Astrocyte (in vitro differentiated cells and primary cell): ENCODE measurements at places on chromosomes 1 and 21. TPM values are rescaled to one million over a fixed set of nuclear protein-coding genes. Genes with fewer than 3 reads are reported as not detected.
A peak's percentile ranks its signal among the peaks of the same experiment; 100 is the strongest.

GRCh38 chr1:58119971-58120370 is 426.6 kb downstream of the OMA1 start:
- H3K36me3 ChIP-seq = no peaks in the 10 kb centered on the region
- H3K4me1 ChIP-seq = no peaks in the 10 kb centered on the region
- DNase-seq = no peak
- H3K27me3 ChIP-seq = no peaks in the 10 kb centered on the region
- no peak overlapping the region for H3K27ac ChIP-seq

FNDC10 gene
- total RNA-seq = 7.4 and 8.7 TPM in 2 replicates

GRCh38 chr1:9112961-9113880 is 15.7 kb downstream of the GPR157 start:
- H3K4me3 ChIP-seq = no peak overlapping the region
- no peaks in the 10 kb centered on the region for H3K36me3 ChIP-seq
- H3K4me1 ChIP-seq = no peaks in the 10 kb centered on the region
- no peak overlapping the region for H3K27ac ChIP-seq
- DNase-seq = no peak

DNA sequence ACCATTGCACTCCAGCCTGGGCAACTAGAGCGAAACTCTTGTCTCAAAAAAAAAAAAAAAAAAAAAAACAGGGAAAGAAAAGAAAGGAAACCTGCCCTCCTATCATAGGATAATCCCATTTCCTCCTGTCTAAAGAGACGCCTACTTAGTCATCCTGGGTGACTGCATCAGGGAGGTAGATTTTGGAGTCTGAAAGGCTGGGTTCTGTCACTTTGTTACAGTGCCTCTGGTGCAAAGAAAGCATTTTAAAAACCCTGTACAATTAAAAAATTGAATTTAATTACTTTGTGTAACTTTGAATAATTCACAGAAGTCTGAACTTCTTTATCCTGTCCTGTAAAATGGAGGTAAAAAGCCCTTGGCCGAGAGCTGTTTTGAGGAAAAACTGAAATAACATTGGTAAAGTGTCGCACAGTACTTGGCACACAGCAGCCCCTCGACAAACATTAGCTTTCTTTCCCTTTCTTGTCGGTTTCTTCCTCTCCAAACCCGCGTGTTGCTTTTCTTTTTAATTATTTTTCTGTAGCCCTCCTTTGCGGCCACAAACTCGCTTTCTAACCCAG is 657 bp upstream of the HDAC1 start:
- H3K4me1 ChIP-seq = peaks cover 6% of the 10 kb centered on the region
- peak overlapping the region; percentile 70 for H3K27ac ChIP-seq
- DNase-seq = peak; percentile 41
- H3K4me3 ChIP-seq = peak overlapping the region; percentile 91

GRCh38 chr1:155066777-155067176 is 3.2 kb downstream of the EFNA4 start:
- DNase-seq = no peak
- H3K27me3 ChIP-seq = no peaks in the 10 kb centered on the region
- peaks cover 27% of the 10 kb centered on the region for H3K4me1 ChIP-seq
- no peak overlapping the region for H3K4me3 ChIP-seq
- H3K27ac ChIP-seq = no peak overlapping the region
- peaks cover 4% of the 10 kb centered on the region for H3K36me3 ChIP-seq

DNA sequence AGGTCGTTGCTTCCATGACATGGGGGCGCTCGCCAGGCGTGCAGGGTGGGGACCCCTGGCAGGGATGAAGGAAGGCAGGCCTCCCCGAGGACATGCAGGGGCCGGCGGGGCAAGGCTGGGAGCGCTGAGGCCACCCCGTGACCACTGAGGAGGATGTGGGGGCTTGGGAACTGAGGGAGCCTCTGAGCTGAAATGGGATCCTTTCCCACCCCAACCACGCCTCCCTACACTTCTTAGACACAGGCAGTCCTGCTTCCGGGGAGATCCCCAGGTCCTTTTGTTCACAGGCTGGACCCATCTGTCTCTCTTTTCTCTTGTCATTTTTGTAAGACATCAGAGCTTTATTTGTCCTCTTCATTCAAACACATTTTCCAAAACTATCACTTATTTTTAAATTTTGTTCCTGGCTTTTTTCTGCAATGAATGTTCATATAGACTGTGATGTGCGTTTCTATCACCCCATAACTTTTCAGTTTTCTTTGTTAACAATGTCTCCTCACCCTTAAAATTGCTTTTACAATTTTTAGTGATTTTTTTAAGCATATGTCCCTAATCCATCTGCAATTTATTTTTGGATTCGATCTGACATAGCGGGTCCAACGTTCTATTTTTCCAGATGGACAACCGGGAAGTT is 156.7 kb upstream of the BACE2 start:
- H3K4me1 ChIP-seq = no peaks in the 10 kb centered on the region
- no peaks in the 10 kb centered on the region for H3K36me3 ChIP-seq
- no peak for DNase-seq

GRCh38 chr1:182702826-182703524 is 18.6 kb upstream of the RGS8 start:
- DNase-seq = no peak
- H3K4me1 ChIP-seq = peaks cover 8% of the 10 kb centered on the region
- no peak overlapping the region for H3K27ac ChIP-seq
- H3K36me3 ChIP-seq = no peaks in the 10 kb centered on the region
- H3K4me3 ChIP-seq = no peak overlapping the region

GRCh38 chr1:1302951-1303509 is 4.7 kb downstream of the ACAP3 start:
- no peaks in the 10 kb centered on the region for H3K36me3 ChIP-seq
- H3K27me3 ChIP-seq = no peaks in the 10 kb centered on the region
- no peak for DNase-seq

- H3K4me3 ChIP-seq = no peak overlapping the region
- H3K36me3 ChIP-seq = no peaks in the 10 kb centered on the region
- H3K27ac ChIP-seq = no peak overlapping the region
- no peak for DNase-seq
Measured at GRCh38 chr1:227223171-227223806, 95.0 kb downstream of the CDC42BPA start.
